SIG-M5 (cell line): ENCODE measurements at places on chromosomes 1 and 21.

DNA sequence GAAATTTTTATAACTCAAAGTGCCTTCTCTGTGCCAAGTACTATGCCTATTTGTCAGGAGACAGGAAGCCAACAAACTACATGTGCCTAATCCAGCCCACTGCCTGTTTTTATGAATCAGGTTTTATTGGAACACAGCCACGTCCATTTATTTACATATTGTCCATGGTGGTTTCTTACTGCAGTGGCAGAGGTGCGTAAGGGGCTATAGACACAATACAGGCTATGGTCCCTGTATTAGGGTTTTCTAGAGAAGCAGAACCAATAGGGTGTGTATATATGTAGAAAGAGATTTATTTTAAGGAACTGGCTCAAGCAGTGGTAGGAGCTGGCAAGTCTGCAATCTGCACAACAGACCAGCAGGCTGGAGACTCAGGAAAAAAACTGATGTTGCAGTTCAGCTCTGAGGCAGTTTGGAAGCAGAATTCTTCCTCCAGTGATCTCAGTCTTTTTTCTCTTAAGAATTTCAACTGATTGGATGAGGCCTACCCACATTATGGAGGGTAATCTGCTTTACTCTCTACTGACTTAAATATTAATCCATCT is 15.4 kb downstream of the PPIE start:
- no peak for DNase-seq

DNA sequence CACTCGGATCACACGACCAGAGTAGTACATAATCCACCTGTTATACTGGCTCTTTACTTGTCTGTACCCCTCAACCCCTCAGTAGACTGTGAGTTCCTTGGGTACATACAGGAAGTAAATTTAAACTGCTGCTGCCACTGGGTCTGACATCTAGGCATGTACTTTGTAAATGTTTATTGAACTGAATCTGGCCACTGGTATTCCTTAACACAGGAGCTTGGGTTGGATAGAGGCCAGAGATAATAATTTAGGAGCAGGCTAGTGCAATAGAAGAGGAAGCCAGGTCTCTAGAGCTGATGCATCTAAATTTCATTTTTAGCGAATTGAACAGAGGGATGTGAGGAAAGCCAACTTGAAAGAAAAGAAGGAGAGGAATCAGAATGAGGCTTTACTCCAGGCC is 12.4 kb downstream of the TTC4 start:
- no peak for DNase-seq

DNA sequence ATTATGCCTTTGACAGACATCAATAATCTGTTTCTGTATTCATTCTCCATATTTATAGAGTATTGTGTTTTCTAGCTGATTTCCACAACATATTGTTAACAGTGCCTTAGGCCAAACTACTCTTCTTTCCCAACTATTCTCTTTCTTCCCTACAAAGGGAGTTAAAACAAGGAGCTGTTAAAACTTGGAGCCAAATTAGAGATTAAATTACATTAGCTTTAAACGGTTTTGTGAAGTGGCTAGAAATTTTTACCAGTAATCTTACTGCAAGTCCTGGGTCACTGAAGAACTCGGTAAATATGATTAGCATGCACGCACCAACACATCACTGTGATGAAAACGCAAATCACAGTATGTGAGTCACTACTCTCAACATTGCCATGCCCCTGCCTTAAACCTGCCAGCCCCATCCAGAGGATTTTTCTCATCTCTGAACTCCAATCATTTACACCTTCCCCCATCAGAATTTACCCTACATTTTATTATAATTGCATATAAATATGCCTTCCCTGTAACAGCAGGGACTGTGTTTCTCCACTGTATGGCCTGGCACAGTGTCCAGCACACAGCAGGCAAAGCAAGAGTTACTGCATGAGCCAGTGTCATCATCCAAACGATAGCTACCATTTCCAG is 1.5 kb upstream of the PRDX6 start:
- DNase-seq: no peak

DNA sequence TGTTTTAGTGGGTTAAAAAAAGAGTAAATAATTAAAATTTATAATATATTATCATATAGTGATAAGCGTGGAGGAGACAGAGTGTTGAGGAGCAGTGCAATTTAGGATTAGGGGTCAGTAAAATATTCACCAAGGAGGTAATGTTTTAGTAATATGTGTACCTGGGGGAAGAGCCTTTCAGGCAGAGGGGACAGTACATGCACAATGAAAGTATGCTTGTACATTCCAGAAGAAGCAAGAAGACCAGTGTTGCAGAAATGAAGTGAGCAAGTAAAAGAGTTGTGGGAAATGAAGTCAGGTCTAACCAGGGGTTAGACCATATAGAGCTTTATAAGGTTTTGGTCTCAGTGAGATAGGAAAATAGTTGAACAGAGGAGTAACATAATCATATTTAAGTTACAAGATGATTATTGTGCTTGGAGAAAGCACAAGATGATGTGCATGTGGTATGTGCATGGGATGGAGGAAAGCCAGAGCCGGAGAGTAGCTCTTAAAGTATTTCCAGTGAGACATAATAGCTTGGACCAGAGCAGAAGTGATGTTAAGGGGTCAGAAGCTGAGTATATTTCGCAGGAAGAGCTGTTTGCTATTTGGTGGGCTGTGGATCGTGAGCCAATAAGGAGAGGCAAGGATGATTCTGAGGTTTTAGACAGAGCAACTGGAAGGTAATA is 44.8 kb downstream of the SNX7 start:
- no peak for DNase-seq

DNA sequence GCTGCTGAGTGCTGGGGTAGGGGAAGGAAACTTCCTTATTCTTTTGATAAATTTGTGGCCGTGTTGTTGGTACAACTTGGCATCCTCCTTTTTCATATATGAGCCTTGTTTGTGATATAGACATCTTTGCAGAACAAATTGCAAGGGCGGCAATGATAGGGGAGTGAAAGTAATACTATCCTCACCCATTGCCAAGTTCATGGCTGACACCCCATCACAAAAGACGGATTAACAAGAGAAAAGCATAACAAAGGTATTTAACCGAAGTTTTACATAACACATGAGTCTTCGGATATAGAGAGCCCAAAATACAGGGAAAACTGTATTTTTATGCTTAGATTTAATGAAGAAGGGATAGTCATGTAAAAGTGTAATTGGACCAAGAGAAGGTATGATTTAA is 86.3 kb upstream of the TMPRSS2 start:
- DNase-seq: no peak

DNA sequence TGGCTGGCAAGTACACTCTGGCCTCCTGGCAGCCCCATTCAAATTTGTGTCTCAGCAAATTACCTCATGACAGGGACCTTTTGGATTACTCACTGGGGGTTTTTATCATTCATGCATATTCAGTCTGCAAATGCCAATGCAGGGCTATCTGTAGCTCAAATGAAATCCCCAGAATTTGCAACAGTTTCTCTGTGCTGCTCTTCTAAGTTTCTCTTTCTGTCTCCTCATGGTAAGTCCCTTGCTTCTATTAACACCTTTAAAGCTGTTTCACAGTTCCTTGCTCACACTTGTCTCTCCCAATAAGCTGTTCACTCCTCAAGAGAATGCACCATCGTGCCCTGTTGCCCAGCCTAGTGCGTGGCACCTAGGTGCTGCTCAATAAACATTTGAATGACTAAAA is 3.3 kb upstream of the FAM78B start:
- no peak for DNase-seq

GRCh38 chr1:96080925-96081324 is 640.7 kb upstream of the PTBP2 start:
- no peak for DNase-seq

GRCh38 chr1:214214851-214215250 is 66.1 kb upstream of the SMYD2 start:
- DNase-seq: no peak

- no peak for DNase-seq
Observed at GRCh38 chr1:243253211-243253925, 1.7 kb downstream of the CEP170 start.

DNA sequence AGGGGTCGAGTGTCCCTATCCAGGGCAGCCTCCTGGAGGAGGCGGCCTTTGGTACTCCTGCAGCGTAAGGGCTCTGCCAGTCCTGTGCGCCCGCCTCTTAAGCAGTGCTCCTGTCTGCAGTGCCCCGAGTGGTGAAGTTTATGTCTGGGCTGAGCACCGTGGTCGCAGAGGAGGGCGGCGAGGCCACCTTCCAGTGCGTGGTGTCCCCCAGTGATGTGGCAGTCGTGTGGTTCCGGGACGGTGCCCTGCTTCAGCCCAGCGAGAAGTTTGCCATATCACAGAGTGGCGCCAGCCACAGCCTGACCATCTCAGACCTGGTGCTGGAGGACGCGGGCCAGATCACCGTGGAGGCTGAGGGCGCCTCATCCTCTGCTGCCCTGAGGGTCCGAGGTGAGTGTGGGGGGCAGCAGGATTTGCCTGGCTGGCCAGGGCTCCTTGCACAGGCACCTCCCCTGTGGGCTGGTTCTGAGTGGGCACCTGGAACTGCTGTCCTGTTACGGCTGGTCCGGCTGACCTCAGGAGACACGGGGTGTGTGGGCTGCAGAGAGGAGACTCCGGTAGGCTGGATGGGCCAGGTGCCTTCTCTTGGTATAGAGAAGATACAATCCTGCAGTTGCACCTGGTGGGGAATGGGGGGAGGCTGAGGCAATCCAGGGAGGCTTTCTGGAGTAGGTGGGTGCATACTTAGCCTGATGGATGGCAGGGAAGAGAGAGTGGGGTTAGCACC is 66.8 kb downstream of the OBSCN start:
- DNase-seq: no peak

GRCh38 chr1:115762779-115763178 is 5.7 kb downstream of the CASQ2 start:
- no peak for DNase-seq

GRCh38 chr1:187876775-187877174 is 1048.0 kb downstream of the PLA2G4A start:
- DNase-seq: no peak
